Stimulated activated CD8-positive, alpha-beta memory T cell treated with anti-CD3 and anti-CD28 coated beads, Interleukin-4, amount 100 ng/mL, for 4 hours (primary cell): ENCODE measurements at places on chromosomes 6 and 20.
A peak's percentile ranks its signal among the peaks of the same experiment; 100 is the strongest.

- DNase-seq = no peak
Observed at GRCh38 chr6:31350196-31351032, 6.6 kb downstream of the HLA-B start.

- no peak for DNase-seq
Observed at GRCh38 chr6:150841697-150842096, 23.8 kb upstream of the MTHFD1L start.

DNA sequence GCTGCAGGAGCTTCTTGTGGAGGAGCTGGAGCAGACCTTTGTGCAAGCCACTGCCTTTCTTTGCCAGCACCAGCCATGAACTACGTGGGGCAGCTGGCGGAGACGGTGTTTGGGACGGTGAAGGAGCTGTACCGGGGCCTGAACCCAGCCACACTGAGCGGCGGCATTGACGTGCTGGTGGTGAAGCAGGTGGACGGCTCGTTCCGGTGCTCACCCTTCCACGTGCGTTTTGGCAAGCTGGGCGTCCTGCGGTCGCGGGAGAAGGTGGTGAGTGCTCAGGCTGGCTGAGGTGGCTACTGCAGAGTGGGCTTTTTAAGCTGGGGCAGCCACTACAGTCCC is 5.1 kb downstream of the LPIN3 start:
- no peak for DNase-seq

DNA sequence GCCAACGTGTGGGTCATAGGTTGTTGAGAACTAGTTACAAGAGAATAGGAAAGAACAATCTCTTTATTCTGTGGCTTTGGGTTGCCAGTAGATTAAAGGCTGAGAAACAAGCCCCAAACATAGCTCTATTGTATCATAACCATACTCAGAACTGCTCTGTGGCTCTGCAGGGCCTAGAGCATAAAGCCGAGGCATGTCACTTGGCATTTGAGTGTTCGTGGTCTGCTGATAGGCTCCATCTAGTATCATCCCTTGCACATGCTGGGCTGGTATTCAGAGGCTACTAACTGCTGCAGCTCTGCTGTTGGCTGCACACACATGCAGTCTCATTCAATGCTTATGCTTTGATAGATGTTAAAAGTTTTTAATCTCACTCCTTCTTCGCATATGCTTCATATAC is 157.9 kb downstream of the OGFRL1 start:
- no peak for DNase-seq

GRCh38 chr6:157460182-157460999 is 79.4 kb downstream of the ZDHHC14 start:
- no peak for DNase-seq

DNA sequence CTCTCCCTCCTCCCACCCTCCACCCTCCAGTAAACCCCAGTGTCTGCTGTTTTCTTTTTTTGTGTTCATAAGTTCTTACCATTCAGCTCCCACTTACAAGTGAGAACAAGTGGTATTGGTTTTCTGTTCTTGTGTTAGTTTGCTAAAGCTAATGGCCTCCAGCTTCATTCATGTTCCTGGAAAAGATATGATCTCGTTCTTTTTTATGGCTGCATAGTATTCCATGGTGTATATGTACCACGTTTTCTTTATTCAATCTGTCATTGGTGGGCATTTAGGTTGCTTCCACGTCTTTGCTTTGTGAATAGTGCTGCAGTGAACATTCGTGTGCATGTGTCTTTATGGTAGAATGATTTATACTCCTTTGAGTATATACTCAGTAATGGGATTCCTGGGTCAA is 42.7 kb upstream of the KCNG1 start:
- no peak for DNase-seq

DNA sequence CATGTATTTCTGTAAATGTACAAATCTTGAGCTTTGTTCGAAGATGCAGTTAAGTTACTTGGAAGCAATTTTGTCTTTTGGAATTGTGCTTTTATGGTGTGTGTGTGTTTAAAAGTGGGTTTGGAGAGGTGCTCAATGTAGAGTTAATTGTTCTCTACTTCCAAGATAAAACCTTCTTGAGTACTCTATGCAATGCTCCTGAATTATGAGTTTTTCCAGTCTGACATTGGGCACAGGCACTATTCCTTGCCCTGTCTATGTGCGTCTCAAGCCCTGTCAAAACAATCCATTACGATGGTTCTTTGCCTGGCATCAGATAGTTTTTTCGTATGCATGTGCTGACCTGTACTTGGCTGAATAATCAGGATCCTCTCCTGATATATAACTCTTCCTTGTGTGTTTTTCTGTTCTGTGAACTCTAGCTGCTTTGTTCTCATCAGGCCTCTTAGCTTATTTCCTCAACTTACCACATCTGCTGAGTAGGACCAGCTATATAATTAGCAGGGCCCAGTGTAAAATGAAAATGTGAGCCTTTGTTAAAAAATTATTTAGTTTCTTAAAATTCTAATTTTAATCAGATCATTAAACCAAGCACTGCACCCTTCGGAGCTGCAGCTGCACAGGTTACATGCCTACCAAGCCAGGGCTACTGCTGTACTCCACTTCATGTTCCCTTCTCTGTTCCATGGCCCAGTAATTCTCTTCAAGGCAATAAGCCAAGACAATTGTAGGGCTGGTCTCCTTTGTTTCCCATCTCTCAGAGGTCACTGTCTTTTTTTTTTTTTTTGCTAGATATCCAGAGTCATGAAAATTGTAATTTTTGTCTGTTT is 160.1 kb downstream of the ZFAND3 start:
- no peak for DNase-seq

GRCh38 chr6:157985378-157986155 is 3.9 kb downstream of the SYNJ2 start:
- DNase-seq = no peak

DNA sequence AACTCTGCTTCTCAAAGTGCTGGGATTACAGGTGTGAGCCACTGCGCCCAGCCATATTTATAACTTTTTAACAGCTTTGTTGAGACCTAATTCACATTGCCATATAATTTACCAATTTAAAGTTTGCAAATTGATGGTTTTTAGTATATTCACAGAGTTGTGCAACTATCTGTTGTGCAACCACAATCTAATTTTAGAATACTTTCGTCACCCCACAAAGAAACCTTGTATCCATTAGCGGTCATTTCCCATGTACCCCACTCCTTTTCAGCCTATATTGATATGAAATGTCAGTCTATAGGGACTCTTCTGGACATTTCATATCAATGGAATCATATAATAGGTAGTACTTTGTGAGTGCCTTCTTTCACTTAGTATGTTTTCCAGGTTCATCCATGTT is 55.8 kb downstream of the FOXO3 start:
- no peak for DNase-seq

DNA sequence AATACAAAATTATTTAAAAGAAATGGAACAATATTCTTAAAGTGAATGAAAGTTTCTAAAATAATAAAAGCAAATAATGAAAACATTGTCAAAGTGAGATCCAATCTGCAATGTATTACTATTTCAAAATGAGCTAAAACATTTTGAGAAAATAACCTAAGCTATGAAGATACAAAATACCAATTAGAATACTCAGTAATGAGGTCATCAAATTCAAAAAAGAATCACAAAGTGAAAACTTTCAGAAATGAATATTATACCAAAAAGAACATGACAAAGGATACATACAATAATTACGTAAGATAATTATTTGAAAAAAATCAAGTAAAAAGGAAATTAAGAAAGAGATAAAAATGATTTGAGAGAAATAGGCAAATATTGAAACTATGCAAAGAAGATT is 634.5 kb downstream of the EYS start:
- no peak for DNase-seq

GRCh38 chr6:127550403-127550802 is 26.6 kb upstream of the C6orf58 start:
- DNase-seq = no peak

- DNase-seq = no peak
Observed at GRCh38 chr6:53244958-53245357, 96.3 kb upstream of the GCM1 start.

DNA sequence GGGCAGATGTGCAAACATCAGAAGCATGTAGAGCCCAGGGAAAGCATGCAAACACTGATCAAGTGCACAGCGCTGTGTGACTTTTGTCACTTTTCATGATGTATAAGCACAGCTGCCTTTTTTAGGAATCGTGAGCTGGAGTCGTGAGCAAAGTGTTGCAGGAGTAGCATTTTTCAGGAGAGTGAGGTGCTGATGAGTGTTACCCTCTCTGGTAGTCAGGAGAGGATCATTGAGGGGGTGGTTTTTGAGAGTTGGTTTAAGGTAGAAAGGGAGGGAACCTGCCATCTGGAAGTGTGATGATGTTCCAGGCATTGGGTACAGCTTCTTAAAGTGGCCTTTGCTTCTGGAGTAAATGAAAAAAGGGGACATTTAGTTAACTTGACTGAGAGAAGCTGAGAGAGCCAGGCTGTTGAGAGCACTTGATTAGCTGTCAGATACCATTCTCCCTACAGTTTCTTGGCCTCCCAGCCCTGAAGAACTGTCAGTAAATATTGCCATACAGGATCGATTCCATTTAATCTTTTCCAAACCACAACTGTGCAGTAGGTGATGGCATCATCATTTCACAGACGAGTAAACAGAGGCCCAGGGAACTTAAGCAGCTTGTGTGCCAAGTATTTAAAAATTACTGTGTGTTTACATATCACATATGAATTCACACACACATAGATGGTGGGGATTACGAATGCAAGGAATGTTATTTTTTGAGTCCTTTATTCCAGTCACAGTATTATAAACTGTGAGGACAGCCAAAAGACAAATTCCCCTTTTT is 28.9 kb downstream of the TPD52L1 start:
- DNase-seq = no peak

DNA sequence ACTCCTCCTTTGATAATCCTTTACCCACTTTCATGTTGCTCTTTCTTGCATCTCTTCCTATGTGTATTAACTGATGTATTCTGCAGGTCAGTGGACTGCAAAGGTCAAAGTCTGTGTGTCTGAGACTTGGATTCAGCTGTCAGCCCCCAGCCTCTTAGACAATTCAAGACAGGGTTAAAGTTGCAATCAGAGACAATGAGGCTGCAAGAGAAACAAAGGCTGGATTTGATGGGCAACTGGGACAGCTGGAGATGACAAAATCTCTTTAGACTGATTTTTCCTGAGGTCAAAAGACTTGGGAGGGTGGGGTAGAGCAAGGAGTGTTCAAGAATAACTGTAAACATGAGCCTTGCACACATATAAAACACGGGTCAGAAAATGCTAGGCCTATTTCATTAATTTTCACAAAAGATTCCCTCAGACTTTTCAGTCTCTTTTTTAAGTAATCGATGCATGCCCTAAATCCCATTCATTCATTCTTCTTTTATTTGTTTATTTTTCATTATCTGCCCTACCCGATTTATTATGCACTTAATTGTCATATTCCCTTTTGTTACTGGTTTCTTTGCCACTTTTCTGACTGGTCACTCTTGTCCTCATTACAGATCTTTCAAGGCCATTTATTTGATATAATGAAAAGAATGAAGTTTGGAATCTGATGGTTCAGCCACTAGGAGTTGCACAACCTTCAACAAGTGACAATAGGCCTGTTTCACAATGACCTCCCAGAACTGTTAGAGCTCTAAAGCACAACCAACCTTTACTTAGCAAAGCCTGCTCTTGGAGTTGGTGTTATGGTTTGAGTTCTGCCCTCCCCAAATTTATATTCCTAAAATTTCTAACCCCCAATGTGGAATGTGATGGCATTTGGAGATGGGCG is 33.8 kb upstream of the AKAP12 start:
- no peak for DNase-seq

DNA sequence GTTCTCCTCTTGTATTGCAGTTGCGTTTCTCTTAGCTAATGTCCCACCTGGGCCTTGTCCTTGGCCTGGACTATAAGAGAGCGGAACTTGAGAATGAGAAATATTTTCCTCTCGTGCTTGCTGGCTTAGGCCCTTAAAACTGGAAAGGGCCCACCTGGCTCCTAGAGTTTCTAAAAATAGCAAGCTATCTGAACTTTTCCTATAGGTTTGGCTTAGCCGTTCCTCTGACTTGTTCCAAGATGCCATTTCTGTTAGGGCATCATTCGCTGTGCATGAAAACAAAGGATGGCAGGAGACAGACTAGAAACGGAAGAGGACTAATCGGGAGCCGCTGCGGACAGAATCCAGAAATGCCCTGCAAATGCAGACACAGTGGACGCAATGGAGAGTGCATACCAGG is 4.5 kb downstream of the RIPOR3 start:
- DNase-seq = no peak

GRCh38 chr6:30907758-30908591 is at the start of gene GTF2H4:
Gene GTF2H4 (plus strand): TSS chr6:30908207.
- peak; percentile 87 for DNase-seq

DNA sequence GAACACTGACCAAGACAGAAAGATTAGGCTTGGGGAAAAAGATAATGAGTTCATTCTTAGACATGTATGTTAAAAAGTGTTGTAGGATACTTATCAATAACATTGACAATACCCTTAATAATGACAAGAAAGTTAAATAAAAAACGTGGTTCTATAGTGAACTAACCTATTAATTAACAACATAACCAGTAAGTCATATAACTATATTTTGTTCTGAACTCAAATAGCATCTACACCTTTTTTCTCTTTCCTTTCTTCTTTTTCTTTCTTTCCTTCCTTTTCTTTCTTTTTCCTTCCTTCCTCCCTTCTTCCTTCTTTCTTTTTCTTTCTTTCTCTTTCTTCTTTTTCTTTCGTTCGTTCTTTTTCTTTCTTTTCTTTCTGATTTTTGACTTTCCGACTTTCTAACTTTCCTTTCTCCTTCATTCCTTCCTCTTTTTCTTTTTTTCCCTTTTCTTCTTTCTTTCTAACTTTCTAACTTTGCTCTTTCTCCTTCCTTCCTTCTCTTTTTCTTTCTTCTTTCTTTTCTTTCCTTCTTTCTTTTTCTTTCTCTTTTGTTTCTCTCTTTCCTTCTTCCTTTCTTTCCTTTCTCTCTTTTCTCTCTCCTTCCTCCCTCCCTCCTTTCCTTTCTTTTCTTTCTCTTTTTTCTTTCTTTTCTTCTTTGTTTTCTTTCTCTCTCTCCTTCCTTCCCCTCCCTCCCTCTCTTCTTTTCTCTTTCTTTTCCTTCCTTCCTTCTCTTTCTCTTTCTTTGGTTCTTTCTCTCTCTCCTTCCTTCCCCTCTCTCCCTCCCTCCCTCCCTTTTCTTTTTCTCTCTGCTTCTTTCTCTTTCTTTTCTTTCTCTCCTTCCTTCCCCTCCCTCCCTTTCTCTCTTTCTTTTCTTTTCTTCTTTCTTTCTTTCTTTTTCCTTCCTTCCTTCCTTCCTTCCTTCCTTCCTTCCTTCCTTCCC is 24.6 kb downstream of the PRSS35 start:
- DNase-seq = no peak
